ENCODE measurements at places on chromosomes 16 and 17. TPM values are rescaled to one million over a fixed set of nuclear protein-coding genes. Genes with fewer than 3 reads are reported as not detected.

The CDYL2 gene
- polyA plus RNA-seq, result 1.3 TPM

The CORO1A gene
- 18.7 TPM for polyA plus RNA-seq

The NPIPA2 gene
- polyA plus RNA-seq, result 0.55 TPM

The CASKIN1 gene
- 0.06 TPM for polyA plus RNA-seq

The RAMP2 gene
- 0.13 TPM for polyA plus RNA-seq

The SMIM5 gene
- polyA plus RNA-seq, result not detected

The RRAD gene
- 3.1 TPM for polyA plus RNA-seq

DNA sequence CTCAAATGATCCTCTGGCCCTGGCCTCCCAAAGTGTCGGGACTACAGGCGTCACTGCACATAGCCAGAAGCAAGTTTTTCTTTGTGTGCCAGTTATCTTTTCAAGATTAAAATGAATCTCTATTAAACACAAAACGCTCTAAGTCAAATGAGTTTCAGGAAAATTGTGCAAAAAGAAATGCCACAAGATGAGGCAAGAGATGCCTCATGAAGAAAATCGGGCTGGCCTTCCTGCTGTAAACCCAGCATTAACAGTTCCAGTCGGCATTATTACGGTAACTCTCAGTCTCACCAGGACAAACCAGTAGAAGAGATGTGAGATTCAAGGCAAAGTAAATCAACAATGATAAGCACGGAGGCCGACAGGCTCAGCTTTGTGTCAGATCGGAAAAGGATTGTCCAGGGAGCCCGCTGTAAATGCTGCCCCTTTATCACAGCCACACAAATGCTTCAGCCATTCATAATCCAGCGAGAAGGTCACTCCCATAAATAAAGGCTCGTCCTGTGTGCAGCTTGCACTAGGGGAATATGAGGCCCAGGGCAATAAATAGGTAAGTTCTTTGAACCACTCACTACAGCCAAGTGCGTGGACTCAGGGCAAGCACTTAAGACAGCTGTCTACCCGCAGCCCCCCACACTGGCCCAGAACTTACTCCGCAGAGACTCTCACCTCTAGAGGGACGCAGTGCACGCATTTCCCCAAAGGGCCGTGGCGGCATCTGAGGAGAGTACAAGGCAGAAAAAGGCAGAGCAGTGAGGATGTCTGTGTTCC lies 27.2 kb downstream of the NPLOC4 start:
- no peak for DNase-seq

GRCh38 chr17:58757162-58757613 lies 1.5 kb downstream of the PPM1E start:
- DNase-seq, result no peak

DNA sequence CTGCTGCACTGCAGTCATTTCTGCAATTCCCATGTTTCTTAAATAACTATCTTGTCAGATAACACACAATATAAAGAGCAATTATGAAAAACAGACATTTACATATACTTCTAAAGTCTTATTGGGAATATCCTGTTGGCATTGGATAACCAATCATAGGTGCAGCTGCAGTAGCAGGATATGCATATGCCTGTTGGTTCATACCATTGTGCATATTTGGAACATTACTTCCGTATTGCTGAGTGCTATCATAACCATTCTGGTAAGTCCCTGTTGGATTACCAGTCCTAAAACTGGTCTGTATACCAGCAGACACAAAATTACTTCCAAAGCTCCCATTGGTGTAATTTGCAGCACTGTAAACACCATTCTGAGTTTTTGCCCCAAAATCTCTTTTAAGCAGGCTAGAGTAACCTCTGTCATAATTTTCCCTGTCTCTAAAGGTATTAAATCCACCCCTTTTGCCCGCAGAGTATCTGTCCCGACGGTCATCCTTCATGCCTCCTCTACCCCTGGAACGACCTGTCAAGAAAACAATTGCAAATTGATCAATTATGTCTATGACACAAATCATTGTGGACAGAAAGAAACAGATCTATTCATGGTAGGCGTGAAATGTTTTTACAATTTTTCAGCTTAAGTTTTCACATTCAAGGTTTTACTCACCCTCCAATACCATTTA lies 3.1 kb upstream of the POLG2 start:
- peak; percentile 62 for DNase-seq

- no peak for DNase-seq
Measured at GRCh38 chr16:17766012-17766411, 295.3 kb upstream of the XYLT1 start.

DNA sequence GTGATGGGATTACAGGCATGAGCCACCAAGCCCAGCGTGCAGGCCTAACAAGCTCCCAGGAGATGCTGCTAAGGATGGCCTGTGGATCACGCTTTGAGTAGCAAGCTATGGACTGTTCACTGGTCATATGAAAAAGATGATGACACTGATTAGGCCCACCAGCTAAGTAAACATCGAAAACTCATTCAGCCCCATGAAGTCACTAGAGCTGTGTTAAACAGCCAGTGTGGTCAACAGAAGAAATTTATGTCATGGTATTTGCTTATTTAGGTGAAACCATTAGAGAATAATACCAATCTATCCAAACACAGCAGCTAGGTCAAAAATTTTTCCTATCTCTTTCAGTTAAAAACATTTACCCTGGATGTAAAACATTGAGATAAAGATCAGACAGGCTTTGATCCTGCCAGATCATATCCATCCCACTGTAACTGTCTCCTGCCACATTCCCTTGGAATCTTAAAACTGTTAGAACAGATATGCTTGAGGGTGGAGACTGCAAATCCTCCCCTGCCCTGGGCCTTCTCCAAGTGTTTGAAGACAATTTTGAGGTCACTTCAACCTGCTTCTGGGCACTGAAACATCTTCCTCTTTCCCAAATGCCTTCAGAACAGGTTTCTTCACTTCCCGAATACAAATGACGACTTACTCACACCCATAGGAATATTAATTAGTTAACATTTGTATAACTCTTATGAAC lies 30.9 kb downstream of the HOXB1 start:
- DNase-seq, result no peak

- no peak for DNase-seq
Measured at GRCh38 chr17:52419229-52419641, 260.7 kb upstream of the CA10 start.

DNA sequence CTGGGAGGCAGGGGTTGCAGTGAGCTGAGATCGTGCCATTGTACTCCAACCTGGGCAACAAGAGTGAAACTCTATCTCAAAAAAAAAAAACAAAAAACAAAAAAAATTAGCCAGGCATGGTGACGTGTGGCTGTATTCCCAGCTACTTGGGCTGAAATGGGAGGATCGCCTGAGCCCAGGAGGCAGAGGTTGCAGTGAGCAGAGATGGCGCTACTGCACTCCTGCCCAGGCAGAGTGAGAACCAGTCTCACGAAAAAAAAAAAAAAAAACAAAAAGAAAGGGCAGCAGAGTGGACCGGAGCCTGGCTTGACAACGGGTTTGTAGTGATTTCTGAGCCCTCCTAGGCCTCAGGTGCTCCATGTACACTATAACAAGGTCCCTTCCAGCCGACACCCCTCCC lies 33.1 kb downstream of the PEMT start:
- DNase-seq, result no peak

GRCh38 chr16:10296956-10297340 lies 88.9 kb upstream of the ATF7IP2 start:
- no peak for DNase-seq

GRCh38 chr16:3484318-3485096 lies 10.8 kb downstream of the C16orf90 start:
- DNase-seq, result no peak

- DNase-seq, result no peak
Measured at GRCh38 chr16:50272111-50272571, 5.8 kb downstream of the ADCY7 start.

- no peak for DNase-seq
Measured at GRCh38 chr16:2816751-2817339, at the start of gene PRSS21. Gene PRSS21, plus strand, starts transcription at chr16:2817237. Its CDS starts 32 bp downstream, at chr16:2817269.

GRCh38 chr17:57762452-57763395 lies 17.6 kb upstream of the CCDC182 start:
- DNase-seq, result no peak

DNA sequence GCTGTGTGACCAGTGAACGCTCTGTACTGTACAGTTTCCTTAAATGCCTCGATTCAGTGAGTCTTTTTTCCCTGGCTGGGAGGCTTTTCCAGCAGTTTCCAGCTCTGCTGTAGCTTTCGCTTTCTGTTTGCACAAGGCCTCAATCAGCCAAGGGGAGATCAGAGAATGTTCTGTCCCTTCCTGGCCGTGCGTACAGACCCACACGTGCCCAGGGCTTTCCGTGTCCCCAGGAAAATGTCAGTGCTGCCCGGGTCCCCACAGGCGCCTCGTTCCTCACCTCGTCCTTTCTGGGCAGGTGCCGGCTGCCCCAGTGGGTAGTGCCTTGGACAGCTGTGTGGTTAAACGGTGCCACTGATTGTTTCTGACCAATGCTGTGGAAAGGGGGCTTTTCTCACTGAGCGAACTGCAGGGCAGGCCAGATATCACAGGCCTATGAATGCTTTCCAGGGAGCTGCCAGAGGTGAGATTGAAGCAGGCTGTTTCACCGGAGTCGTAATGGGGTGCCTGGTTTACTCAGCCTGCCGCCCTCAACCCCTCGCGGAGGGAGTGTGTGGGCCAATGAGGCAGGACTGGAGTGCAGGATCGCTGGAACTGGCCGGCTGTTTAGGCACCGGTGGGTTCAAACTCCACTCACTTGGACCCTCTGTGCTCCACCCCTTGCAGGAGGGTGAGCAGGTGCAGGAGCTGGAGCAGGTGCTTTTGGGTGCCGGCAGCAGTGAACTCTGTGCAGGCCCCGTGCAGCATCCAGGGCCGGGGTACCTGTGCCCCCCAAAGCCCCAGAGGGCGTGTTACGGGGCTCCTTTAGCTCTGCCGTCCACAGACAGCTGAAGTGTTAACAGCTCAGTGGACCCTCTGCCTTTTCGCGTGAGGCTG lies 44.4 kb downstream of the ZNF778 start:
- no peak for DNase-seq

GRCh38 chr17:81027038-81027437 lies 7.9 kb upstream of the BAIAP2 start:
- DNase-seq, result no peak

All from foreskin keratinocyte (primary cell).